NCI-H1694 (cell line): ENCODE measurements at places on chromosomes 5 and 9.
A peak's percentile ranks its signal among the peaks of the same experiment; 100 is the strongest.

DNA sequence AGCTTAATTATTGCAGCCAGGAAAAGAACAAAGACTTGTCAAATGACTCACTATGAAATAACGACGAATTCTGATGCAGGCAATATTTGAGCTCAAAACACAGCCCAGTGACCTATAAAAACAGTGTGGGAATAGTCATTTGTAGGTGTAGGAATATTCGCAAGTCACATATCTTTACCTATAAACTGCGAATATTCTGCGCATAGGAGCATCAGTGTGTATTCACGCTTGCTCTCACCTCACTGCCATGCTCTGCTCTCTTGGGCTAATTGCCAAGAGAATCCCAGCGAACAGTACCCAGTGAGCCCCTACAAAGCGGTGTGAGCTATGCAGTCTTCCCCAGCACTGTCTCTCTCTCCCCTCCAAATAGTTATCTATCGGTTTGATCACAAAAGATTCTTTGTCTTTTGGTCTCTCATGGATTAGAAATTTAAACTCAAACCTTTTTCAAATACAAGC is 74.2 kb downstream of the ST8SIA4 start:
- DNase-seq = no peak

DNA sequence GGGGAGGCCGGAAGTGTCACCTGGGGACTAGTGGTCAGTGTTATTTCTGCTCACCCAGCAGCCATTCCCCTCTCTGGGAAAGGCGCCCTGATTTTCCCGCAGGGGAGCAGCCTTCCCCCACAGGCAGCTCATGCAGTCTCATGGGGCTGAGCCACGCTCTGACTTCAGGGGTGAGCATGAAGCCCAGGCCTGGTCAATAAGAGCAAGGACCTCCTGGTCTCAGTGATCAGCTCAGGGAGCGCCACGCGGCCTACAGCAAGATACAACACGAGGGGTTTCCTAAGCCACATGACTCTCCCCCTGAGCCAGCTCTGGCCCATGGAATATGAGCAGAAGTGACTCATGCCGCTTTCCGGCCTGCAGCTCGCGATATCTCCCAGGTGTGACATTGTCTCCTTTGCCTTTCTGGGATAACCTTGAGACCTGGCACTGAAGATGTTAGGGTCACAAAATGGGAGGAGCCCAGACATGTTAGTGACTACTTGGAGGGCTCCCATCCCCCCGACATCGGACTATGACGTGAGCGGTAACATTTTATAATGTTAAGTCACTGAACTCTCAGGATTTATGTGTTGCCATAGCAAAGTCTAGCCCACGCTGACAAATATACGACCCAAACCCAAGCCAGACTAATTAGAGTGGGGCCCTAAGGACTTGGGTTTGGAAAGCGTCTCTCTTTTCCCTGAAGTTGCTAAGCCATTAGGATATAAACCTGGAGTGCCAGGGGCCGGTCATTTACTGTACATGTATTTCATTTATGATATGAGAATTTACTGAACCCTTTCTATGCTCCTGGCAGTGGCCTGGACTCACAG is 46.5 kb upstream of the GFPT2 start:
- no peak for DNase-seq

DNA sequence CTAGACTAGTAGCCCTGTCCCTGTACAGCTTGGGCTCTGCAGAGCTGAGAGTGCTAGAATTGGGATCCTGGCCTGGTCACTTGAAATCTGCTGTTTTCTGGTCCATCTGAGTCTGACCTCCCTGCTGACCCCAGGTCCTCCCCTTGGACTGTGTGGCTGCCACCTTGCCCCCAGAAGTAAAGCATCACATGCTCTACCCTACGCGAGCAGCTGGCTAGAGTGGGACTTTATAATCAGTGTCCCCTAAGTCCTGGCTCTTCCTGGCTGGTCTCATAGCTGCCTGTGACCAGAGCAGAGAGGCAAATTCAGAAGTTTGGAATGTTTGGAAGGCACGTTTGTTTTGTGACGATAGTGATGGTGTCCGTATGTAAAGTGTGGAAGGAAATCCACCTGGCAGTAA is 81.0 kb downstream of the ARHGEF28 start:
- DNase-seq = no peak

DNA sequence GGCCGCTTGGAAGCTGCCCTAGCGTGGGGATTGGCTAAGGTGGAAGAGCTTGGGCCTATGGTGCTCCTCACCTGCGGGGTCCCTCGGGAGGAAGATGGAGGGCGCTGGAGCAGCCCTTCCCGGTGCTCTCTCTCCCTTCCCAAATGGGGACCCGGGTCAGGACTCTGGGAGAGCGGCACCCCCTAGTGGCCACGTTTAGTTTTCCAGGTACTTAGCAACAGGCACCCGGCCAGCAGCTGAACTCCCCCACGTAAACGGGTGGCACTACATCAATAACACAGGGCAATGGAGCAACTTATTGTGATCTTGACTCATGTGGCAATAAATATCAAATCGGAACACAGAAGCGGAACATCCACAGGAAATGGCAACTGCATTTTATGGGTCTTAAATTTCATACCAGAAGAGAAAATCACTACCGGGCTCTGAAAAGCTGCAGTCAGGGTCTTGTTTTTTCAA is 316.6 kb downstream of the AGTPBP1 start:
- peak; percentile 47 for DNase-seq

DNA sequence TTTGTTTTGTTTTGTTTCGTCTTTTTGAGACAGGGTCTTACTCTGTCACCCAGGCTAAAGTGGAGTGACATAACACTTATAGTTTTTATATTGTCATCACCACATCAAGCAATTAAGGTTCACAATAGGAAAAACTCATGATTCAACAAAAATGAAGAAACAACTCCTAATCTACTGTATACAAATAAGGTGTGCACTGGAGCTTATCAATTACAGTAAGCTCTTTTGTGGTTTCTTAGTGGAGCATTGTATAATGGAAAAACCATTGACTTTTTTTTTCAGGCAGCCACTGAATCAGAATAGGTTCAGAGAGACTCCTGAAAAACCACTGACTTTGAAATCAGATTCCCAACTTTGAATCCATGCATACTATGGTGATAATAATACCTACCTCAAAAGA is 10.8 kb upstream of the PLIN2 start:
- DNase-seq = no peak

GRCh38 chr5:31119938-31120641 is 73.4 kb upstream of the CDH6 start:
- no peak for DNase-seq

DNA sequence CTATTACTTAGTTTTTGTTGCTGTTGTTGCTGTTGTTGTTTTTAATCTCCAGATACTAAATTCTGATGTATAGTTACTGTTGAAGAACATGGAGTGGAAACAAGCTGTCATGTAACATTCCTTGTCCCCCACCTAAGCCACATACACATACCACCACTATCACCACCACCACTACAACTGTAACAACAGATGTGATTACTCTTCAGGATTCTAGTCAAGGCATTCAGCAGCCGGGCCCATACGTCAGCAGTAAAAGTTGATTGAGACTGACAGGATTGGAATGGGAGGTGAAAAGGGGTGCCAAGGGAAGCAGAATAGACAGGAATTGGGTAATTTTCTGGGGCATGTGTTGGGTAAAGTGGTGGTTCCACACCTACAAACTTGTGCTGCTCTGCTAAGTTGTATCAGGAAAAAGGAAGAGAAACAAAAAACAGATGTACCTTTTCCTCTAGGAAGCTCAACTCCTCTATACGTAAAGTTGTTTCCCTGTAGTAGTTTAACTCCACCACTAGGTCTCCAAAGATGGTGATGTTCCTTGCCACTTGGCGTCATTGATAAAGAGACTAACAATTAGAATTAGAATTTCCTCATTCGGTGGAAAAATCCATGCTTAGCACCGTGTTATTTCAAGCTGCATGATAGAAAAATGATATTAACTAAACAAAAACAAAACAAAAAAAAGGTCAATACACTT is 138.6 kb downstream of the ARRDC3 start:
- DNase-seq = no peak

GRCh38 chr9:99515895-99516656 is 294.0 kb downstream of the SEC61B start:
- DNase-seq = no peak

GRCh38 chr9:35104586-35104985 is 1.7 kb upstream of the STOML2 start:
- no peak for DNase-seq

DNA sequence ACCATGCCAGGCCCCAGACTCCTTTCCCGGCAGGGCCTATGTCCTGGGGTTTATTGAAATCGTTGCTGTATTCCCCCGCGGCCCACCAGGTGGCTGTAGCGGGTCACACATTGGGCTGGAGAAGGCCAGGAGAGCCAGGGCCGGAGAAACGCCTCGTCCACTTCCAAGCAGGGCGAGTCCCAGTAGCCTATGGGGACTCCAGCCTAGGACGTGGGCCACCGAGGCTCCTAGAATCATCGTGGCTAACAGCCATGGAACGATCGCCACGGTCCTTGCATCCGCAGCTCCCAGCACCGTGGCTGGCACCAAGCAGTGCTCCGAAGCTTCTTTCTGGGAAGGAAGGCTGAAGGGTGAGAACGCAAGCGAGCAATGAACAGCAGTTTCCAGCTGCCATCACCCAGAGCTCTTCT is 87.7 kb downstream of the ENTREP1 start:
- DNase-seq = no peak

DNA sequence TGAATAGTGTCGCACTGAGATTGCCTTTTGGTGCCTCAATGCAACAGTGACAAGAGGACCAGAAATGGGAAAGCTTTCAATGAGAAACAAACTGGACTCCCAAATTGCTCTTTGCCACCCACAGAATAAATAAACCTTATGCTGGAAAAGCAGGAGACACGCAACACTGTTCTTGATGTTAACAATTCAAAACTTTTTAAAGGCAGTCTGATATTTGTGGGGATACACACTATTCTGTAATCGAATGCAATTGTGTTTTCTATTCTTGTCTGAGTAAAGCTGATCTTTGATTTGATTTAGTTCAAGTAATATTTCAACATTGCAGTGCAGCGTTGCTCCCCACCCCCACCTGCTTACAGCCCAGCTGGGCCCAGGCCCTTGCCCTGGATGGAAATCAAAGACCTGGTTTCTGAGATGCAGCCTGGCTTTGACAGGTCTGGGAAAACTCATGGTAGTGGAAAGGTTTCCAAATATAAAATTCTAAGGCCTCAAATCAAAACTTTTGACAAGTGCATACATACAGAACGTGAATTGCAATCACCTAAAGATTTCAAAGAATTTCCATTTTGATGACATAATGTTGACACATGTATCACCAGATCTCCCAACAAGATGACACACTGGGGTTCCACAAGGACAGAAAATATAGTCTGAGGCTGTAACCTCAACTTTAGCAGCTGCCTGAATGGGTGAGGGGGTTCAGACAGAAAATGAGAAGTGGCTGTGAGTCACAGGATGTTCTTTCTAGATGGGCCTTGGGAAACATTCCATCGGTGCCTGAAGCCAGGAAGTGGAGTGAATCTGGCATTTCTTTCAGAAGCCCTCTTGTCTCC is 55.1 kb downstream of the ABCA1 start:
- DNase-seq = no peak

GRCh38 chr9:113568081-113568435 is 104.5 kb downstream of the RGS3 start:
- no peak for DNase-seq

GRCh38 chr9:115520646-115521045 is 402.7 kb upstream of the TNC start:
- DNase-seq = no peak

GRCh38 chr5:156402387-156402921 is 75.5 kb downstream of the SGCD start:
- DNase-seq = no peak

GRCh38 chr5:7925961-7926695 is 57.2 kb downstream of the MTRR start:
- no peak for DNase-seq

GRCh38 chr9:20632705-20633104 is 10.4 kb upstream of the MLLT3 start:
- no peak for DNase-seq

GRCh38 chr9:118928722-118929121 is 440.5 kb downstream of the BRINP1 start:
- DNase-seq = no peak

DNA sequence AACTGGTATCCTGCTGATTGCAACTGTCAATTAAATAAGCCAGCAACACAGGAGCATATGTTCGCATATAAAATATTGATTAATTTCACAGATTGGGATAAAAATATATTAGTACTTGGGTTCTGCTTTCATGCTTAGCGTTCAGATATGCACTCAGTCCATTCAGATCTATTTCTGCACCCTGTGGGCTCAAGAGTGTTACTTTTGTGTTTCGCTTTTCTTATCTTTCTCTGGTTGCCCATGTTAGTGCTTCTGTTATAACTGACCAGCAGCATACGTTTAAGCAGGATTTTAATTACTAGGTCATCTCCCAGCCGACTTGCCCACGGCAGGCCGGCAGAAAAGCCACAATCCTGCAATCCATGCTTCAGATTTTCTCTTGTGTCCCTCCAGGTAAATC is 289.1 kb downstream of the EBF1 start:
- DNase-seq = no peak

DNA sequence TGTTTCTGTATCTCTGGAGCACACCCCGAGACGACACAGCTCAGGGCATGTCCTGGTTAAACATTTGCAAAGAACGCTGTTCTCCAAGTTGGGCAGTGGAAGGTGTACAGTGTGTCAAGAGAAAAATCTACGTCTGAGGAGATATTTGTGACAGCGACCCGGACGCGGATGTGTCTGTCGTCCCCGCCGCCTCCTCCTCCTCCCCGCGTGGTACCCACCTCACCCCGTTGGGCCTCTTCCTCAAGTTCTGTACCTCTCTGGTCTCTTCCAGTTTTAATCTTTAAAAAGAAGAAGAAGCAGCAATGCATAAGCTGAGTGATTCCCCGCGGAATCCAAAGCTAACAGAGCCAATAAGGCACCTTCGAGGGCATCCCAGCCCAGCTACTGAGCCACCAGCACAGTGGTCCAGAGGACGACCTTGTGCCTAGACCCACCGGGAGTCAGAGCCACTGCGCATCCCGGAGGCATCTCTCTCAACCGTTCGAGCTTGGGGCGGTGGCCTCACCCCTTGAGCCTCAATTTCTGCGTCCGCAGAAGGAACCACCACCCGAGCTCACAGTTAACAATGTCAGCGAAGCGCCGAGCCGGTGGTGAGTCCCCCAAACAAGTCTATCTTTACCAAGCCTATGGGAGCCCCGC is 467 bp downstream of the C9orf78 start:
- no peak for DNase-seq

- DNase-seq = no peak
Observed at GRCh38 chr9:78963911-78964310, 607.9 kb upstream of the TLE4 start.

GRCh38 chr5:14587150-14587549 is 5.6 kb downstream of the OTULINL start:
- no peak for DNase-seq

DNA sequence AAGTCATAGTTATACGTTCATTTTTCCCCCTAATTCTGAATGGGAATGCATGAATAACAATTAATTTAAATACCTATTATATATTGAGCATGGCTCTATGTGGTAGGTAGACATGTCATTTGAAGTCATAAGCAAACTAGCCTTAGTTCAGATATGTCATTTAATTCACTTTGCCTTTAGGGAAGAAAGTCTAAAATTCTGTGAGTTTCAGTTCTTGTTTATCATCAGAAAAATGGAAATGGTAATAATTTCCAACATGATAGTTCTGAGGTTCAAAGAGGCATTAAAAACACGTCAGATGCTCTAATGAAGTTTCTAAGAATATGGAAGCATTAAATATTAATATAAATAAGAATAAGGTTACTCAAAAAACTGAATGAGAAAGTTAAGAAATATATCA is 13.1 kb upstream of the ANXA1 start:
- DNase-seq = no peak

GRCh38 chr9:130288926-130289690 is 23.5 kb downstream of the HMCN2 start:
- DNase-seq = no peak
